CD8-positive, alpha-beta T cell (primary cell): ENCODE measurements at places on chromosomes 6 and 20. TPM values are rescaled to one million over a fixed set of nuclear protein-coding genes. Genes with fewer than 3 reads are reported as not detected.

DNA sequence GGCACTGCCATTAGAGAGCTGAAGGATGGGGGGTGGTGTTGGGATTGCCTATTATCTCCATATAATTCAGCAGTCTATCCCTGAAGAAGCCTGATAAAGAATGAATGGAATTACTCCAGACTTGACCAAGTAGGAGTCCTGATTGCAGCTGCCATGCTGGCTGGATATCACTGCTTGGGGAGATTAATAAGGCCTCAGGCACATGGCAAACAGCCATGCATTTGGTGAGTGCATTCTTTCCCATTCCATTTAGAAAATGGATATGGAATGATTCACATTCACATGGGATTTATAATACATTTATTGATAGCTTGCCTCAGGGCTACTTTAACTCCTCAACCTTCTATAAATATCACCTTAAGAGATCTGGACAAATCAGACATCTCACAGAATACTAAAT, 49.6 kb upstream of the HLA-A start:
- DNase-seq, result no peak

DNA sequence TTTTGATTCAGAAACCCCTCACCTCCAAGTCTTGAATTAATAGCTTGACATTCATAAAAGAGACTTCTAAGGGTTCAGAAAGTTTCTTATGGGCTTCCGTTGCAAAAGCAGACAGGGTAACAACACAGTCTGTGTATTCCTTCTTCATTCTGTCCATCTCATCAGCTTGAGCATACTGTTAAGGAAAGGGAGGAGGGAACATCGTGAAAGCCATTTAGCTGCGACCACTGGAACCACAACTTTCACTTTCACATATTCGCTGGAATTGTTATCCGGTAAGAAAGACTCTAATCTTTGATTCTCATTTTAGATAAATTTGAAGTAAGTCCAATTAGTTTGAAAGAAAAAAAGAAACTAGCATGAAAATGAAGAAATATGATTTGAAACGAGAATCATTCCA, 174.4 kb downstream of the SYNE1 start:
- no peak for DNase-seq

The ZC2HC1B gene
- not detected for total RNA-seq

The CNR1 gene
- total RNA-seq, result not detected

DNA sequence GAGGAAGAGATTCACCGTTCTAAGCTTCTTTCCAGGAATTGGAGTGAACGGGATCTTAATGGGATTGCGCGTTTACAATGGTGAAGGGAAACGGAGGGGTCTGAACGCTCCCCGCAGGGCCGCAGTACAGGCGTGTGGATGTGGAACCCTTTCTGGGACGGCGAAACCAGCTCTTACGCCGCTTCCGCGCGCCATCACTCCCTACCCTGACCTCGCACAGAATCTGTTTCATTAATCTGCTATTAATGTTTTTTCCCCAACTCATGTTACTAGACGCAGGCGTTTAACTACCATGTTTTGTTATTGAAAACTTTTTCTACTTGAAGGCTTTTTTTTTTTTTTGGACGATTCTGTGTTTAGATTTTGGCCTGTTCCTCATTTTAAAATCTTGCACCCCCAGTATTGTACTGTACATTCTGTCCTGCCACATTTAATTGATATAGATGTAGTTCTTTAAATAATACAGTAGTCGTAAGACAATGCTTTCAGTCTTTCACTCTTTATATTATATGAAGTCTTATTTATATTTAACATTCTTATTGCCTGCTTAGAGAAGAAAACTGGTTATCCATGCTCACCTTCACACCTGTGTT, 696 bp upstream of the SUPT3H start:
- peak; percentile 25 for DNase-seq

The MYL9 gene
- total RNA-seq, result not detected

The SLC16A10 gene
- total RNA-seq, result 15.7 TPM

GRCh38 chr20:23727016-23727415, 23.7 kb downstream of the CST1 start:
- no peak for DNase-seq

DNA sequence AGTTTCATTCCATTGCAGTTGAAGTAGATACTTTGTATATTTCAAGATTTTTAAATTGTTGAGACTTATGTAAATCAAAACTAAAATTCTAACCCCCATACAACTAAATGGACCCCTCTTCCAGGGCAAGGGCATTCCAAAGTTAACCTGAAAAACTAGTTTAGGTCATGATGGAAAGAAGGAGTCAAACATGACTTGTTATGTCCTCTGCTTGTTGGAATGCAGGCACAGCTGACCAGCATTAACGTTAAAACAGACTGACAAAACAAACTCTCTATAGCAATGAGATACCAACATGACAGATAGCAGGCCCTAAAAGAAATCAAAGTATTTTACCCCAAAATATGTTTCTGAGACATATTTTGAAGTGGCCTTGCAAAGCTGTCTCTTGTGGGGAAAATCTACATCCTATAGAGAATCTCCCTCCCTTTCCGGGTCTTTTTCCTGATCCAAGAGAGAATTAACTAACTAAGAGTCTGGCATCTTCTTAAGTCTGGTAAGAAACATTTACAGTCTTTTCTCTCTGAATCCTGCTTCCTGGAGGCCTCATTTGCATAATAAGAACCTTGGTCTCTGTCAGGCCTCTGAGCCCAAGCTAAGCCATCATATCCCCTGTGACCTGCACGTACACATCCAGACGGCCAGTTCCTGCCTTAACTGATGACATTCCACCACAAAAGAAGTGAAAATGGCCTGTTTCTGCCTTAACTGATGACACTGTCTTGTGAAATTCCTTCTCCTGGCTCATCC, 124.3 kb upstream of the ATXN1 start:
- DNase-seq, result no peak

DNA sequence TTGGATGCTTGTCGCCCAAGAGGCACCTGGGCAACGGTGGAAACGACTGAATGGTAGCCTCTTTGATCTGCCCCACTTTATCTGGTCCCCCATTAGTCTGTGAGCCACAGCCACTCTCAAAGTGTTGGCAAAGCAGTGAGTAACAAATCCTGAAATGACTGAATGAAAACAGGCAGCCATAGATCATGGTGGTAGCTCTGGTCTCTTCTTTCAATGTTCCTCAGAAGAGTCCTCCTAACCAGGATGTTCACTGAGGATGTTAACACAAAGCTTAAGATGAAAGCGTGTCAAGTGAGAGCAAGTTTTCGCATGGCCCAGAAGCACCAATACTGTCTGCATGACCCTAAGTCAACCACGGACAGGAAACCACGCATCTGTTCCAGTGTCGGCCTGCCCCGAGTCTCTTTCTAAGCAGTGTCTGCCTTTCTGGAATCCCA, 107.3 kb downstream of the IRF4 start:
- peak; percentile 25 for DNase-seq

DNA sequence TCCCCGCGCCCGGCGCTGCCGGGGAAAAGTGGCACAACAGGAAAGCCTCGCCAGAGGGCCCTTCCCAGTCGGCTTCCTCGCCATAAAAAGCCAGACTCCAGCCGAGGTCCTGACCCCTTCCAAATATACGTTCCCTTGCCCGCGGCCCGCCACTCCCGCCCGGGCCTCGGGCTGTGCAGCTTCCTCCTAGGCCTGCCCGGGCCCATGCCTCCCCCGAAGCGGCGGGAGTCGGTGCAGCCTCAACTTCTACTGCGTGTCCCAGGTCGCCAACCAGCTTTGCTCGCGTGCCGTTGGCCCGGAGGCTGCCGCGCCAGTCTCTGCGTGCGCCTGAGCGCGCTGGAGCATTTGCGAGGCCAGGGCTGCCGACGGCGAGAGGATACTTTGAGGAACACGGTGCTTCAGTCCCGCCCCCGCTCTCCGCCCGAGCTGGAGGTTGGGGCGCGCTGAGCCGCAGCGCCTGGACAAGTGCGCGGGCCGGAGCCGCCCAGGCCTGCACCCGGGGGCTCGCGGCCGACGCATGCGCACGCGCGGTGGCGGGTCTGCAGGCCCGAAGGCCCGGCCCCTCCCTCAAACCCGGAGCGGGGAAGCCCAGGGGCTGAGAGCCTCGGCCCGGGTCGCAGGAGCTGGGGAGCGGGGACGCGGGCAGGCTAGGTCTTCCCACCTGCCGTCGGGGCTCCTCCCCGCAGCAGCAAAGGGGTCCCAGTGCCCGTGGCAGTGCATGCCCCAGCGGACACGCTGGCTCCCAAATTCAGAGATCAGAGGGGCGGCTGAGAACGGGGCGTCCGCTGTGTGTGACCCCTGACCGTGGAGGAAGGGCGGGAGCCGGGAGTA, 10.2 kb downstream of the FOXC1 start:
- no peak for DNase-seq

GRCh38 chr6:4880363-4880762, 104.2 kb downstream of the CDYL start:
- DNase-seq, result no peak

GRCh38 chr6:56802584-56802983, 152.3 kb upstream of the BEND6 start:
- DNase-seq, result no peak

- DNase-seq, result no peak
Observed at GRCh38 chr6:151018046-151018445, 152.5 kb downstream of the MTHFD1L start.

GRCh38 chr6:134047124-134047523, 5.3 kb downstream of the SLC2A12 start:
- DNase-seq, result no peak
